ENCODE measurements at places on chromosomes 6 and 20.

DNA sequence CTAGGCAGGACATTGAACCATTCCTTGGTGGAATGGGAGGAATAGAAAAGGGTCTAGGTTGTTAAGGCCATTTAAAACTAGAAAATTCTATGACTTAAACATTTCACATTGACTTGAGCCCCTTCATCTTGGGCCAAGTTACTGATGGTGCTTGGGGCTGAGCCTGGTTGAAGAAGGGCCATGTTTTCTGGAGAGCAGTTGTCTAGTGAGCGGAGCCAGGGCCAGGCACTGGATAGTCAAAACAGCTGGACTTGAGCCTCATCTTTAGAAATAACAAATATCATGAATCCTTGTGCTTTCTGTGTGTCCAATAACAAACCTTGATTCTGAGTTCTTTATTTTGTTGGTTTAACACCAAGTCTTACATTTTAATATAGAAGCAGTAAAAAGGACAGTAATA lies 134.6 kb upstream of the TCF21 start:
- DNase-seq = no peak

DNA sequence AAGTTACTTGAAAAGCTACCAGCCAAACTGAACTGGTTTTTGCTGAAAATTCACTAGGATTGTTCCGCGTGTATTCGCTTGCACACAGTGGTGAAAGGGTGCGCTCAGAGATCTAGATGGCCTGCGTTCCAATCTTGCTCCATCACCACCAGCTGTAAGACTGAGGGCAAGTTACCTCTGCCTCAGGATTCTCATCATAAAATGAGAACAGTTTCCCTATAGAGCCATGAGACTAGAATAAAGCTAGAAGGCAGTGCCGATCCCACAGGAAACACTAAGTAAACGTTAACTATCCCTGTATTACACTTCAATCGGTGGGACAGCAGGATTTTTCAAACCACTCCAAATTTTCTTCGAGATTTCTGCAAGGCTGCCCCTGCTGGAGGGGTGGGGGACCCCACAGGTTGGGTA lies 838 bp downstream of the AHCY start:
- no peak for DNase-seq

DNA sequence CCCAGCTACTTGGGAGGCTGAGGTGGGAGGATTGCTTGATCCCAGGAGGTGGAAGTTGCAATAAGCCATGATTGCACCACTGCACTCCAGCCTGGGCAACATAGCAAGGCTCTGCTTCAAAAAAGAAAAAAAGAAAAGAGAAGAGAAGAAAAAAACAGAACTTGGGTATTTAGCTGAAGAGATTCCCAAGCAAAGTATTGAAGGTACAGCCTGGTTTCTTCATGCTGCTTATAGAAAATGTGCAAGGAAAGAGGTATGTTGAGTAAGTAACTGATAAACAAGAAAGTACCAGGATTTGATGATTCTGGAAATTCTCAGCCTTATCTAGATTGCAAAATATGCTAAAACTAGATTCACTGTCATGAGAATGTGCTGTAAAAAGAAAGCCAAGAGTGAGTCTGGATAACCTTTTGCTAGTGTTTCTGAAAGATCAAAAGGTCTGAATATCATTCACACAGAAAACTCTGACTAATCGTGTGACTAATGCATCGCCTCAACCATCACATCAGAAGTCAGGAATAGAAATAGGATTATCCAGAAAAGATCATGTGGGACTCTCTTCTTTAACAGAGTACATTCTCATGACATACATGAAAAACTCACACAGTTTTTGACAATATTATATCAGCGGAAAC lies 32.4 kb upstream of the NOP56 start:
- DNase-seq = no peak

DNA sequence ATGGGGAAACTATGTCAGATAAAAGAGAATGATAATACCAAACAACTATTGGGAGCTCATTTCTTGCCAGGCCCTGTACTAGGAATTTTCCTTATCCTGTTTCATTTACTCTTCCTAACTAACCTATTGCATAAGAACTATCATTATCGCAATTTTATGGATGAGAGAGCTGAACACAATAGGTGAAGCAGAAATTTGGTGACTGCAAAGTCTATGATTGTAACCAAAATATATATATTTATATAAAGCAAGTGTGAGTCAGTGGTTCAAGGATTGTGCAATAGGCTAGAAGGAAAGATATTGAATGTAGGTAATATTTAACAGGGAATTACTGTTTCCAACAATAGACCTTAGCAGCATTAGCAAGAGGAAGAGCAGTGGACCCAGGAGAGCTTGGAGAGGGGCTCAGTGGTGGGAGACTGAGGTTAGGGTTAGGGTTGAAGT lies 181.1 kb upstream of the TENT5A start:
- DNase-seq = no peak

DNA sequence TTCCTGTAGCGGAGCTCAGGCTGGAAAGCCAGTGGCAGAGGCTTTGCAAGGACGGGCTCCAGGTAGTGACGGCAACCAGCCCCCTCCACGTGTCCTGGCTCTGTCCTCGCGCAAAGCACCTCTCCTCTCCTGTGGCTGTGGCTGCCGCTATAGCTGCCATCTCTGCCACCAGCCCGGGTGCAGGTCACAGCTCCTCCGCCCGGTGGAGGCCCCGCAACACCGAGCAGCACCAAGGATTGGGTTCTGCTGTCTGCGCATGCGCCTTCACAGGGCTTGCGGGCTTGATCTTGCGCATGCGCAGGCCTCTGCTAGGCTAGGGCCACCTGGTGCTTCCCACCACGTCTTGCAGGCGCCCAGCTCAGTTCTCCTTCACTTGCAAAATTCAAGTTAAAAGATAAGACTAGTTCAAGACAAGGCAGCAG lies 625.4 kb downstream of the QKI start:
- DNase-seq = no peak

- DNase-seq = no peak
Measured at GRCh38 chr6:100479179-100480035, 14.7 kb upstream of the SIM1 start.

DNA sequence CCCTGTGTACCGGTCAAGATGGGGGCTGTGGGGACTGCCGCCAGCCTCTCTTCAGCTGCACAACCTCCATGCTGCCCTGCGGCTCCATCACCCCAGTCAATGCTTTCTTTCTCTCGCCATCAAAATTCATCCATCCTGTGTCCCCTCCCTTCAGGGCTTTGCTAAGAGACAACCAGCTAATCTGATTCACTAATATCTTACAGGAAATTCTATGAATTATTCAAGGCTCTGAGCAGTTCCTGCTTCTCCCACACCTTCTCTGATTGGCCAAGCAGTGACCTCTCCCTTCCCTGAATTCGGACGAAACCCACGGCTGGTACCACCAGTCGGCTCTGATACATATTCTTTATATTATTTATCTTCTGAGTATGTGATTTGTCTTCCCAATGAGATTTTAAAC lies 13.8 kb downstream of the ITPR3 start:
- no peak for DNase-seq

- peak; percentile 54 for DNase-seq
Measured at GRCh38 chr6:52352239-52353018, 9.5 kb upstream of the PAQR8 start.

DNA sequence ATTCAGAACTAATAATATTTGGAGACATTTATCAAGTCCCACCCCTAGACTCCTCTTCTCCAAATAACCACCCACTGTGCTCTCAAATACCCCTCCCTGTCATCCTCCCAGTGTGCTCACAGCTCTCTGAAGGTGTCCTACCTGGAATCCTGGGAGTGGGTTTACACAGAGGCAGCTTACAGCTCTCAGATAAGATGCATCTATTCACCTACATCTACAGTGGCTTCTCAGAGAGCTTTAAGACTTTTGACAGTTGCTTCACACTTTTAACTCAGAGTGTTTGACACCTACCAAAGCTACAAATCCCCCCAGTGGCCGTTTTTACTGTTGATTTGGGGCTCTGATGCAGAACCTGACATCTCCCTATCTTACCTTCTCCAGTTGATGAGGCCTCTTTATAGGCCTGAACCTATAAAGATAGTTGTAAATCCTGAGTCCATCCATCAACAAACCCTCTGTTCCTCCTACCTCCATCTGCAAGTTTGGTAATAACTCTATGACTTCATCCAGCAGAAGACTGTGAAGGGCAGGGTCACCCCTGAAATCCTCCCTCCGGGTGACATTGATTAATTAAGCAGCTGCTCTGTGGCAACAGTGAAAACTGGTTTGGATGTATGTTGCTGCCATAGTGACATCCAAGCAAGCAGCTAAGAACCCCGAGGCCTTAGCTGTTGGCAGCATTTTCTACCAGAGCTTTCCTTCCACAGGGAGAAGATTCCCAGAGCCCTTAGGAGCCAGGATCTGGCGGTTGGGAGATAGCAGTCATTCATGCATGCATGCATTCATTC lies 226.1 kb upstream of the RREB1 start:
- no peak for DNase-seq

GRCh38 chr6:15709651-15710269 lies 46.9 kb upstream of the DTNBP1 start:
- DNase-seq = no peak

DNA sequence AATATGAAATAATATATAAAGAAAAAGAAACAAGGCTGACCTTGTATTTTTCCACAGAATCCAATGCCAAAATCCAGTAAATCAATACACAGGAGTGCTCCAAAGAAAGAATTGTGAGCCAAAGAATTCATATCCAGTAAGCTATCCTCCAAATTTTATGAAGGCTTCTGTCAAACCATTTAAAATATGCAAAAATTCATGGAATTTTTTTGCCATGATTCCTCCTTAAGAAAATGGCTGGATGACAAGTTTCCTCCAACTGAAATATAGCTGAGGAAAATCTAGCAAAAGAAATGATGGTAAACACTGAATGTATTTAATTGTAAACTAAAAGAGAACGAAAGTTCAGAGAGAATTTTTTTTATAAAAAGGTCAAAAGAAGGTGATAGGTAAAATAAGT lies 290.3 kb downstream of the UBE3D start:
- DNase-seq = no peak

DNA sequence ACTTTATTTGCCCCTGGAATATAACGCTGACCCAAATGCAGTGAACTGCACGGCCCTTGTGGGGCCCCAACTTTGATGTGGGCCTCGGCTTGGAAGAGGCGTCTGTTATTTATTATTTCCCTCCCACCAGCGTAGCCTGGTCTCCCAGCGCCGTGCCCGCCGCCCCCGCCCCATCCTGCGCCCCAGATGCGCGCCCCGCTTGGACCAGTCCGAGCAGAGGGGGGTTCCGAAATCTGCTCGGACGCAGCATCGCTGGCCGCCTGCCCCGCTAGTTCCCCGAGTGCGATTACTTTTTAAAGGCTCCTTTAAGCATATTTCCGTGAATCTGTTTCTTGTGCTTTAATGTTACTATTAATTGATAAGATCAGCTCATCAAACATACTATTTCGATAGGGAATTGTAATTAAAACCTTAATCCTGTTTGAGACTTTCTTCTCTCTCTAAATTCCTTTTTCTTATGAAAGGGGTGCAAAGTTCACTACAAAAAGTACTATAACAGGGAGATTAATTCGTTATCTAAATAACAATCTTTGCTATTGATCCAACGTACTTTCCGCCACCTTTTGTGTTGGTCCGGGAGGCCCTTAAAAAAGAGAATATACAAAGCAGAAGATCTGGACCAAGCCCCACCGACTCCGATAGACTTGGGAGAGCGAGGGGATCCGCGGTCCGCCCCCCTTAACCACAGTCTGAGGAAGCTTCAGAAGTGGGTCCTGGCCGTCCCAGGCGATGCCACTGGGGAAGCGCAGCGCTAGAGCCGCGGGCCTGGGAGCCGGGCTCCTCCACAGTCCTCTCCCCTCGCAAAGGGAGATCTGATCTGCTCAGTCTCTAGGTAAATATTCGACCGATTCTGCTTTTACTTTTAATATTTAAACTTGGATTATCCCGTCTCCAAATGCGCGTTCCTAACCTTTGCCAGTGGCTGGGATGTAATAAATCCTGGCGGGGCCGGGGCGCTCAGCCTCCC lies 10.2 kb downstream of the POU3F2 start:
- DNase-seq = no peak

GRCh38 chr6:26021001-26021349 lies 58.4 kb downstream of the TRIM38 start:
- no peak for DNase-seq

DNA sequence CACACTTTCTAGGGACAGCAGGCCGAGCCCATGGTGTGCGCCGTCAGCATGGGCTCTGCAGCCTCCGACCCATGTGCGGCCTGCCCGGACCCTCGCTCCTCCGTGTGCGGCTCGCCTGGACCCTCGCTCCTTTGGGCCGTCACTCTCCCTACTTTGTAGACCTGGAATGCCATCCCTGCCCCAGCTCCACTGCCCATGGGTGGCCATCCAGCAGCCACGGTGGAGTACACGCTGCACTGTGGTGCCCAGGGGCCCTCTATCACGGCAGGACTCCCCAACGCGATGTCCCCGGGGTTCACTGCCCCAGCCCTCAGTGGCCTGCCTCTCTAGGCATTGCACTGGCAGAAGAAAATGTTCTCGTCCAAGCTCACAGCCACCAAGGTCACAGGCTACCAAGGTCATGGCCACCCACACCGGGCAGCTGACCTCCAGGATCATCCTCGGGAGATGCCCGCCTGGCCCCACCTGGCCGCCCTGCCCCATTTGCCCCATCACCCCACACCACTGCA lies 24.1 kb upstream of the MRGBP start:
- DNase-seq = no peak

- no peak for DNase-seq
Measured at GRCh38 chr6:63897459-63897858, 261.9 kb downstream of the PHF3 start.

GRCh38 chr20:13158369-13158768 lies 62.7 kb upstream of the ISM1 start:
- DNase-seq = no peak

GRCh38 chr20:33681288-33681687 lies 4.9 kb downstream of the E2F1 start:
- DNase-seq = no peak

DNA sequence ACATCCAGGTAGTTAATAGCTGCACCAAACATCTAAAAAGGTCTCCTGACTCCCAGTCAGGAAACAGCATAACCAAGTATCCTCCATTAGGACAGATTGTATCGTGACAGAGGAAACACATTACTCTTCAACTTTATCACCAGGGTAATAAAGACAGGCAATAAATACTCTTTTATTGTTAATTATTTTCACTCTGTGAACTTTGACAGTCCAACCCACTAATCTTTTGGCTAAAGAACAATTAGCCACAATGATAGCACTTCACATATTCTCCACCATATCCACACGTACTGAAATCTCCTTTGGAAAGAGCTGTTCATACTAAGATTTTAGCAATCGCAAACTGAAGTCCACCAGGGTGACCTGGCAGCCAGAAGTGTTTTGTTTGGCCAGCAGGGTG lies 46.4 kb downstream of the ARHGAP18 start:
- DNase-seq = no peak
